ENCODE measurements at places on chromosomes 11 and 22.

DNA sequence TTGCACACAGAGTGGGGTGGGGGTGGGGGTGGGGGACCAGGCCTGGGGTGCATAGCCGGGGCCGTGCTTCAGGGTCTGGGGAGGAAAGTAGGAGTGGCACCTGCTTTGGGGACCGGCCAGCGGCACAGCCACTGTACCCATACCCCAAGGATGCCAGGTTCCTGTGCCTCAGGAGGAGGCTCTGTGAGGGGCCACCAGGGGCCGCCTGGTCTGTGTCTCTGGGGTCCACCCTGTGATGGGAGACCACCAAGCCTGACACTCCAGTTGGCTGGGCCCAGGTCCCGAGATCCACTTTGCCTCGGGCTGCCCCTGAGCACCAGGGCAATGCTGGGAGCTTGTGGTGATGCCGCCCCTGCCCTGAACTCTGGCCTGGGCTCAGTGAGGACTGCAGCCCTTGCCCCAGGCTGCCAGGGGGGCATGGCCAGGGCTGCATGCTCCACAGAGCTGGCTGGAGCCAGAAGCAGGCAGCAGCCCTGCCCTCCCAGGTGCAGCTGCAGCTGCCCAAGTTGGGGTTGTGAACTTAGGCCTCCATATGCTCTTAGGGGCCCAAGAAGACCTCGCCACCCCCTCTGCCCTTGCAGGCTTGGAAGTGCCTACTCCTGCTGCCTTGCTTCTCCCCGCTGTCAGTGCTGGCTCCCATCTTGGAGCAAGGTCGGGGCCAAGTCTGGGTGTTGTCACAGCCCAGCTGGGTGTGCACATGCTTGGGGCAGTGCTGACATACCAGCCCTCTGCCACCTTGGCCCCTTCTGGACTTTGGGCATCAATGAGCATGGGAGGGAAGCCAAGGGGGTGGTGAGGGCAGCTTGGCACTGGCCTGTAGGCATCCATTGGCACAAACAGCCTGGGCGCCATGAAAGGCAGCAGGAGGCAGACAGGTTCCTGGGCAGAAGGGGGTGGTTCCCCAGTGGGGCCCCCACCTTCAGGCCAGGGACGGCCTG, 123.3 kb upstream of the THY1 start:
- no peak for DNase-seq

DNA sequence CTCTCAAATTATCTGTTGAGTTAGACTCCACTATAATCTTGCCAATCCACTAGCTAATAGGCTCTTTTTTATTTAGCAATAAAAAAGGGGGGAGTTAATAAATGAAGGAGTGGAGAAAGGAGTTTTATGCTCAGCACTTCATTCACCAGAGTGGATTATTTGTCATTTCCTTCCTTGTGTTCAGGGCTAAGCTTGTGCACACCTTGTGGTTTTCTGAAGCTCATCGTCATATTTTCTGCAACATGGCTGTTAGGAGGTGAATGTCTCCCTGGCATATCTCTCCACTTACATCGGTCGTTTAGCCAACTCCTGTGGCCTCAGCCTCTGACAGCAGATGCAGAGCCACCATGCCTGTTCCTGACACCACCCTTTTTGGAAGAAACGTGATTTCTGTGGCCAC, 83.9 kb upstream of the MTNR1B start:
- no peak for DNase-seq

DNA sequence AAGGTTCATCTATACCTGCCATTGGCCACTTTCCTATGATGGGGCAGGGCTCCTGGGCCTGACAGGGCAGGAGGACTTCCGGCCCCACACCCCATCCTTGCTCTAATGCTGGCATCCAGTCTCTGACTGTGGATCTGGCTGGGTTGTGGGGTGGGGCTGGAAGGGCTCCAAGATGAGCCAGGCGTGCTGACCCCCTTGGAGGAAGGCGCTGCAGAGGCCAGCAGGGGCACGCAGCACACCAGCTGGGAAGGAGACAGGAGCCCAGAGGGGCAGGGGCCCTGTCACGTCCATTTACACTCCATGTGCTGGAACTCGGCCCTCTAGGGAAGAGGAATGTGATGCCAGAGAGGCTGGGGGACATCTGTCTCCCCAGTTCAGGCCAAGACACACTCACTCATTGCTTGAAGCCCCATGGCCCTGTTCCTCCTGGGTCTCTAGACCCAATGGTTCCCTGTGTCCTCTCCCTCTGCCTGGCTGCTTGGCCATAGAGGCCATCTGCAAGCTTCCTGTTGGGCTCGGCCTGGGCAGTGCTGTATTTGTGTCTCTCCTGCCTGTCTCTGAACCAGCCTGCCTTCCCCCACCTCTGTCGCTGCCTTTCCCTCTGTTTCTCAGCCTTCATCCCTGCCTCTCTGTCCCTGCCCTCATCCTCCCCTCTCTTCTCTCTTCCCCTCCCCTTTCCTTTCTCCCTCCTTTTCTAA, 67.5 kb upstream of the NECTIN1 start:
- DNase-seq, result no peak

DNA sequence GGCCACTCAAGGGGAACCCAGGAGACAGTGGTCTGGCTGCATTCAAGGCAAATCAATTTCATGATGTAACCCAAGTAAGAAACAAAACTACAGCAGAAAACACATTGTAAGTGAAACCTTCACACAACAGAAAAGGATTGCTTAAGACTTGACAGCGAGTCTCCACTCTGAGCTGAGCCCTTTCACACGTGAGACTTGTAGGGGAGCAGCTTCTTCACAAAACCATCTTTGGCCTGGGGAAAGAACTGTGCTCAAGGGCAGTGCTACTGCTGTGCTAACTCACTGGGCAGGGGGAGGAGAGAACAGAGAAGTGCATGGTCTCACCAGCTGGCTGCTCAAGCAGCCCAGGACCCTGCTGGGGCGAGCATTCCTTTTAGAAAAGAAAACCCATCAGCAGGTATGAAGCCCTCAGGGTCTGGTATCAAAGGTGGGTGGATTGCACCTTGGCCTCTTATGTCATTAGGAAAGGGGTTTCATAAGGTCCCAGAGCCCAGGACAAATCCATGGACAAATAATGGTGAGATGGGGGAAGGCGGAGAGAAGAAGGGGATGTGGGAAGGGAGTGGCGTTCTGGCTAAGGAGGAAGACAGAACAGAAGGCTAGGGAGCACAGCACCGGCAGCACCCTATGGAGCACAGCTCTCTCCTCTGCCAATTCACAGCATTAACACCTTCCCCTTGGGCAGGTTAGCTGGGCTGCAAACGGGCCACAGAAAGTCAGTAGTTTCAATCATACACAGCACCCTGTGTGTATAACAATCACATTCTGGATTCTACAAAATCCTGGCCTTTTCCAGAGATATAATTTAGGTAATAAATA, 20.6 kb upstream of the RAPSN start:
- no peak for DNase-seq

DNA sequence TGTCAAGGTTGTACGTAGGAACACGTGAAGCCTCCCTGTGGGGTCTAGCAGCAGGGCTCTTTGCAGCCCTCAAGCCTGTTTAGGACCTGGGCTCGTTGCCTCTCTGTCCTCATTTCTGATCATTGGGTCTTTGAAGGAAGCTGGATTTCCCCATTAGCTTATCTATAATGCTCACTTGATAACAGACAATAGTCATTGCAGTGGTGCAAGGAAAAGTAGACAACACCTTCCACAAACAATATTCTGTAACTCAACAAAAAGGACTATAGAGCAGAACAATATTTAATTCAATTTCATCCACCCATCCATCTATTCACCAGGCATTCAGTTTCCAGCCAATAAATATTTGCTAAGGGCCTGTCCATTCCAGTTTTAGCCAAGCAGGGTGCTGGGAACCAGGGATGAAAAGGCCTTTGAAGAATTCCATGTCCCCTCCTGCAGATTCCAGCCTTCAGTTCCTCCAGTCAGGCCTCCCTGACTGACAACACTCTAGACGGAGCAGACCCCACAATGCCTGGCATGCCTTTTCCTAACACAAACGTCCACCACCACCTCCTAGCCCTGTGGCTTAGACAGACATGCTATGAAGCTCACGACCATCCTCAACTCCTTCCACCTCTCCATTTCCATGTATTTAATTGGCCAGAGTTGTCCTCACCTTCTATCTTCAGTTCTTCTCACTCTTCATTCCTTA, 12.7 kb upstream of the POLD3 start:
- DNase-seq, result no peak

DNA sequence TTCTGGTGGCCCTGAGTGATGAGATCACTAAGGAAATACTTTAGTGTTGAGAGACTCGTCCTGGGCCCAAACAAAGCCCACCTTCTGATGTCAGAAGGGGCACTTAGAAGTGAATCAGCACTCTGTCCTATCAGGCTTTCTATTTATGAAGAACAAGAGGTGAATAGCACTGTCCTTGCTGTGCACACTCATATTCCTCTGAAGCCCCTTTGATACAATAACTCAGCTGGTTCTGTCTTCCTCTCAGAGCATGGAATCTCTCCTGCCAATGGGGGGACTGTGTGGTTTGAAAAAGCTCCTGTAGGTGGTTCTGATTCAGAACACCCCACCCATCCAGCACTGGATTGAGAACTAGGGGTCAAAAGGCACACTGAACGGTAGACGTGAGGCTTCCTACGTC, 348.1 kb downstream of the ETS1 start:
- DNase-seq, result no peak

GRCh38 chr22:36065462-36065774, 36.8 kb upstream of the RBFOX2 start:
- no peak for DNase-seq

- DNase-seq, result no peak
These were observed 1.4 kb upstream of the LTBP3 start for GRCh38 chr11:65559535-65559934.

GRCh38 chr11:2498750-2499149, 53.9 kb downstream of the KCNQ1 start:
- DNase-seq, result no peak

- peak; percentile 87 for DNase-seq
These were observed 17.8 kb upstream of the WNT7B start for GRCh38 chr22:45994491-45995404.

- no peak for DNase-seq
These were observed 129.3 kb upstream of the DDI1 start for GRCh38 chr11:103907136-103907535.

- DNase-seq, result no peak
These were observed 44.7 kb downstream of the CSTF3 start for GRCh38 chr11:33116535-33116934.

- DNase-seq, result no peak
These were observed 20.6 kb upstream of the VSIG10L2 start for GRCh38 chr11:125925247-125925740.

GRCh38 chr11:70397983-70398833, at the start of gene CTTN:
Gene CTTN (plus strand): TSS chr11:70398529. CDS start chr11:70407298, 8,769 bp downstream.
- DNase-seq, result peak; percentile 92

- DNase-seq, result no peak
These were observed 68.5 kb downstream of the SCUBE1 start for GRCh38 chr22:43274595-43275240.

DNA sequence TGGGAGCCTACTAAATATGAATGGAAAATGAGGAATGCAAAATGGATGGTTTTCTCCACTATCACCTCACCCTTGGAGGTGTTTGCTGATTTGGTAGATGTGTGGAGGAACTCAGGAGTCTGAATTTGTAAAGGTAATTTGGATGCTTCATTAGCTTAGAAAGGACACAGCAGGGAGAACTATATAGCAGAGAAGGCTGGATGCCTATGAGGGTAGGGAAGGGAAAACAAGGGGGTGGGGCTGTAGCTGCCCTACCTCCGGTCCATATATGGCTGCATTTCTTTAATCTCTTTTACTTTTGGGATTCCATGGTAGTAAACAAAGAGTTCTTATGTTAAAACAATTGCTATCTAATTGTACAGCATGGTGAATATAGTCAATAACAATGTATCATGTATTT, 4.8 kb upstream of the EHF start:
- DNase-seq, result no peak

DNA sequence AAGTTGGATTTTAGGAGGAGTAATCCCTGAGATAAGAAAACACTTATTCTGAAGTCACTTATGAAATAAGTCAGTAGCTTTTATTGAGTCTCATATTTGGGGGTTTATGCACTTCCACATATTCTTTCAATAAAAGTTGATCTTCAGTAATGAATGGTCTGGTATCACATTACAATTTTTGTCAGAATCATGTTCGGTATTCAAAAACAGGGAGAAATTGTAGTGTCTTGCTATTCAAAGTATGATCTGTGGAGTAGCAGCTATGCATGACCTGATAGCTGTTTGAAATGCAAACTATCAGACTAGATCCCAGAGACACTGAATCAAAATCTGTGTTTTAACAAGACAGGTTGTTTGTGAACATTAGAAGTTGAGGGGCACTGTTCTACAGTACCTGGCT, 857.6 kb downstream of the METTL15 start:
- no peak for DNase-seq

DNA sequence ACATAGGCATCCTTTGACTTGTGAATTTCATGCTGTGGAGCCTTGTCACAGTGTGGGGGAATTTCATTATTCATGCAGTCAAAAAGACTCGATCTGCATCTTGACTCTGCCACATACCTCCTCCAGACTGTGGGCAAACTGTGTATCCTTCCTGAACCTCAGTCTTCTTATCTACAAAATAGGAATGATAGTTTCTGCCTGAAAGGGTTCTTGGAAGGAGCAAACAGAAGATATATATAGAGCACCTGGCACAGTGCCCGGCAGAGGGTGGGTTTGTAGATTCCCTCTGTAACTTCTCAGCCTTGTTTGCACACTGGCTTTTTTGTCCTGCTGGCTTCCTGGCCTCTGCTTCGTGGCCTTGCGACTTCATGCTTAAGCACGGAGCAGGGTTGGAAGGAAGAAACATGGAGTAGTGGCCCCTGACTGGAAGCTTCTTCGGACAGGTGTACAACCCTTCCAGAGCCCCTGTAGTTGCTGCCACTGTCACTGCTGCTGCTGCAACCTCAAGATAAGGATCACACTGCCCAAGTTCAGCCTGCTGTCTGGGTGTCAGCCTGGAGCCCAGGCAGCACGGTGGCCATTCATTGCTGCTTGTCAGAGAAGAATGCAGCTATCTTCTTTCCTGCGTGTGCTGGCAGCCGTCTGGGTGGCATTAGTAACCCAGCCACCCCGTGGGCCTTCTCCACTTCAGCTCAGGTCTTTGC, 106.4 kb downstream of the MICAL2 start:
- no peak for DNase-seq

DNA sequence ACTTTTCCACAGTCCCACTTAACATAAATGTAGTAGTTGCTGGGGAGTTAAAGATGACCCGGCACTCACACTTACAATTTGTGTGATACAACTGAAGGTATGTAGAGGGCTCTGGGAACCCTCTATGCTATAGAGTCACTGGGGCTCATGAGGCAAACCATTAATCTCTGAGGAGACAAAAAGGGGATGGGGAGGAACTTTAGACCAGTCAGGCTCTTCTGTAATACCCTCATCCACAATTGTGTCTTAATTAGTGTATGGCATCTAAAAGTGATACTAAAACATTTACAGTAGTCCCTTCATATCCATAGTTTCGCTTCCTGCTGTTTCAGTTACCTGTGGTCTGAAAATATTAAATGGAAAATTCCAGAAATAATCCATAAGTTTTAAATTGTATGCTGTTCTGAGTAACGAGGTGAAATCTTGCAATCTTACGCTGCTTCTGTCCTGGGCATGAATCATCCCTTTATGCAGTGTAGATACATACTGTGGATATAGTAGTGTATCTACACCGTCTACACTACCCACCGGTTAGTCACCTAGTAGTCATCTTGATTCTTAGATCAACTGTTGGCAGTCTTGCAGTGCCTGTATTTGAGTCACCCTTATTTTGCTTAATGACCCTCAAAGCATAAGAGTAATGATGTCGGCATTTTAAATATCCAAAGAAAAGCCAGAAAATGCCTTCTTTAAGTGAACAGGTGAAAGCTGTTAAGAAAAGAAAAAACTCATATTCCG, 12.2 kb downstream of the CBL start:
- DNase-seq, result no peak

GRCh38 chr11:102546427-102546826, 15.9 kb upstream of the MMP7 start:
- no peak for DNase-seq

- no peak for DNase-seq
These were observed 40.7 kb downstream of the LMO1 start for GRCh38 chr11:8222820-8223512.

All from GM13976 (cell line).